Activated CD4-positive, alpha-beta T cell treated with anti-CD3 and anti-CD28 coated beads, Interleukin-2, amount 10 ng/mL, durations not matched to agents 24 days and 14 days (primary cell): ENCODE measurements at places on chromosomes 3 and 15.
A peak's percentile ranks its signal among the peaks of the same experiment; 100 is the strongest.

- DNase-seq = no peak
These were observed 65.9 kb upstream of the RARB start for GRCh38 chr3:25362118-25362517.

DNA sequence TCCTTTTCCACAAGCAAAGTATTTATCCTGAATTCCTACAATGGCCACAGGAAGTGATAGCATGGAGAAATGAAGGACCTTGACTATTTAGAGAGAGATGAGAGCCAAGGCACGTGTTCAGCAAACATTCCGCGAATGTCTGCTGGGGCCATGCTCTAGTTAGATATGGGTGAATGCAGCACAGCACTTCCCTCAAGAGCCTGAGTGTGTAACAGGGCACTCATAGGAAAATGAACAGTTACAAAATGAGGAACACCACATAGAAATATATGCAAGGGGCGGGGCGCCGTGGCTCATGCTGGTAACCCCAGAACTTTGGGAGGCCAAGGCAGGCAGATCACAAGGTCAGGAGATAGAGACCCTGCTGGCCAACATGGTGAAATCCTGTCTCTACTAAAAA is 406.9 kb downstream of the NR2F2 start:
- DNase-seq = no peak

DNA sequence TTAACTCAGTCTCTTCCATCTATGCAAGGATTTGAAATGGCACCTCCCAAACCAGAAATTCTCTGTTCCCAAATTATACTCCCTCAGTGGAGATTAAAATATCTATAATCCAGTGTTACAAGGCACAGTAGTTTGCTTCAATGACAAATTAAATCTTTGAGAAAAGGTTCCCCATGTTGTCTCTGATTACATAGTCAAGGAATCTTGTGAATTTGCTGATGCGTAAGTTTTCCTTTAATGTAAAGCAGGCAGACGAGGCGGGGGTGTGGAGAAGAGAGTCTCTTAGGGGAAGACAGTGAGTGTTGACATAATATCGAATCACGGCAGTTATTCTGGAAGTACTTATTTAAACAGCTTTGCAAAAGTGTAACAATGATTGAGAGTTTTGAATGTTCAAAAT is 236.4 kb upstream of the RARB start:
- DNase-seq = no peak

DNA sequence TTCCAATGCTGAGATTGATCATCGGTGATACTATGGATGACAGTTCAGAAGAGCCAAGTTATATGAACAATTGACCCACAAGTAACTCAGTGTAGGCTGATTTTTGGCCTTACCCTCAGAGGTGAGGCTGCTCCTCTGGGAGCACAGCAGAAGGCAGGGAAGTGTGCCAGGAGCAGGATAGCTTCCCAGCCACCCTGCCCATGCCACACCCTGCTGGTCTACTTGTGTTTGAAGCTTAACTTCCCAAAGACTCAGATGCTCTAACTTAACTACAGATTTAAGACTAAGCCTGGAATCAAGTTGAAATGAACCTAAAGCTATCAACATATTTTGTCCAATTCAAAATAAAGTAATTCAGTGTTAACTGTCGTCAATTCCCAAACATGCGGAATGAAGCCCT is 77.5 kb downstream of the BOC start:
- DNase-seq = no peak

DNA sequence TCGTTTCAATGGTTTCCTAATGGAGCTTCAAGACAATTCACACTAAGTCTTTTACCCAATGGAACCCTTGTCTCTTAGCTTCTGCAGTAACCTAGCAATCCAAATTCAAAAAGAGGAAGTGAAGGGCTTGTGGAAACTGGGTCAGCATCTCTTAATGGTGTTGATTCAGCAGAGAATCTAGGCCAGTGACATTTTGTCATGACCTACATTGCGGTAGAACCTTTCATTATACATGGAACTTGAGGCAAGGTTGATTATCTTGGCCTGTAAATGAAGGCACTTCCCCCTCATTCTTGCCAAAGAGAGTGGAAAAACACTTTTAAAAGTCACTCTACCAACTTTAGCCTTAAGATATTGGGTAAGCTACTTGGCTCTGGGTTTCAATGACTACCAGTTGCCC is 42.8 kb downstream of the C2CD4B start:
- DNase-seq = no peak

DNA sequence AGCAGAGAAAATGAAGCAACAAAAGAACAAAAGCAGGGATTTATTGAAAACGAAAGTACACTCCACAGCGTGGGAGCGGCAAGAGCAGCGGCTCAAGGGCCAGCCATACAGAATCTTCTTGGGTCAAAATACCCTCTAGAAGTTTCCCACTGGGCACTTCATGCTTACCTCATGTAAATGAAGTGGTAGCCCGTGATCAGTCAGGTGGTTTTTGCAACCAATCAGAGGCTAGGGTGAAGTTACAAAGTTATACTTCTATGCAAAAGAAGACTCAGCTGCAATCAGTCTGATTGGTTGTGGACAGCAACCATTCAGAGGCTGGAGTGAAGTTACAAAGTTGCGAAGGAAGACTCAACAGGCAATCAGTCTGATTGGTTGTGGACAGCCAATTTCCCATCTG is 37.8 kb upstream of the TRH start:
- peak; percentile 74 for DNase-seq

GRCh38 chr15:49895347-49896223 is 223.4 kb downstream of the ATP8B4 start:
- no peak for DNase-seq

DNA sequence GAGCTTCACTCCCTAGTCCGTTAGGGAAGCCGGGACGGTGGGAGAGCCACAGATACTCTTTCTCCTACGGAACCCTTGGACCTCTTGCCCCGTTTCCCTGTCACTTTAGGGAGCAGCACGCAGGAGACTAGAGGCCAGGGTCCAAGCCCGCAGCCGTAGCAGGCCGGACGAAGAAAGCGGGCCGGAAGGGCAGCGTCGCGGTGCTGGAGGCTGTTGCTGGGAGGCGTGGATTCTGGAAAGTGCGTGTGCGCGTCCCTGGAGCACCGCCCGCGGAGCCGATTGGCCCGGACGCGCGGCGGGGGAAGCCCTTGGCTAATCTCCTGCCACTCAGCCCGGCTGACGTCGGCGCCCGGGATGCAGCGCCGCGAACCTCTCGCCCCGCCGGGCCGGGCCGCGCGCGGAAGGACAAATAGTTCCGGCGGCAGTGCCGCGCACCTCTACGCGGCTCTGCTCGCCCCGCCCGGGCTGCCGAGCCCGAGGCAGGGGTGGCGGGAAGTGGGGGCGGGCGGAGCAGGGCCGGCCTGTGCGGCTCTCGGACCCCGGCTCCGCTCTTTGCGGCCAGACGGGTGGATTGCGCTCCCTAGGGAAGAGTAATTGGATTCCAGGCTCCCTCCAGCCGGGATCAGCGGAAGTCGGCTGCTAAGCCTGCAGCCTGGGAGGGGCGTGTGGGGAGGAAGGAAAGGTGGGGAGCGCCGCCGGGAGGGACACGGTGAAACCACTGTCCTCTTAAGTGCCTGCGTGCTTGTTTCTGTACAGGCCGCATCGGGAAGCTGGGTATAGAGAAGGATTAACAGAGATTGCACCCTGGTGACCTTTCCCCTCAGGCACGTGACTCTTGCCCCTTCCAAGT is 31.3 kb upstream of the TCF12 start:
- DNase-seq = peak; percentile 94

DNA sequence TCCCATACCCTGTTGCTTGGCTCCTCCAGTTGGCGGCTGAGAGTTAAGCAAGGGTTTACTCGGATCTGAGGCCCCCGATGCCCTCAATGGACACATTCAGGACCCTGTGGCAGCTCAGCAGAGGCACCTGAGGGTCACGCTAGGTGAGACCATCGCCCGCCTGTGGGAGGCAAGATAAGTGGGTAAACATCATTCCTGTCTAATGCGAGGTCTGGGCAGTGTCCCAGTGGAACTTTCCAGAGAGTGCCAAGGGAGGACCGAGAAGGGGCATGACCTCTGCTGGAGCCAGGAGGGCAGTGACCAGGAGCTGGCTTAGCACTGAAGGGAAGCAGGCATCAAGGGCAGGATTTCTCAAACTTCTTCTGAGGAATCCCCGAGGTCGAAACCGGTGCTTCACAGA is 65.4 kb upstream of the SEC61A1 start:
- DNase-seq = no peak

- no peak for DNase-seq
These were observed 3.0 kb downstream of the ZNF770 start for GRCh38 chr15:34984889-34985630.

- DNase-seq = peak; percentile 80
These were observed 23.5 kb upstream of the RAP2B start for GRCh38 chr3:153138276-153139210.

- DNase-seq = no peak
These were observed 5.7 kb upstream of the CNTN6 start for GRCh38 chr3:1087066-1087560.

DNA sequence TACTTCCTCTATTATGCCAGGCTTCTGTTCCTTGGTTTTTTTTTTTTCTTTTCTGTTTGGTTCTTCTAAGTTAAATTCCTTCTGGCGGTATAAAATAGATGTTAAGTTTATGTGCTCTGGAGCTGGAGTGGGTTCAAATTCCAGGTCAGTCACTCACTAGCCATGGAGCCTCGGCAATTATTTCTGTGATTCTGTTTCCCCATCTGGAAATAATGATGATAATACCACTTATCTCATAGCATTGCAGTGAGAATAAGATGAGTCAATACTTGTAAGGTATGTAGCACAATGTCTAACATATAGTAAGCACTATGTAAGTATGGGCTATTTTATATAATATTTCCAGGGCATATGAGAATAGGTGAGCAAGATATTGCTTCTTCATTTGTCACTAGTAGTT is 33.2 kb upstream of the ZDHHC23 start:
- no peak for DNase-seq

DNA sequence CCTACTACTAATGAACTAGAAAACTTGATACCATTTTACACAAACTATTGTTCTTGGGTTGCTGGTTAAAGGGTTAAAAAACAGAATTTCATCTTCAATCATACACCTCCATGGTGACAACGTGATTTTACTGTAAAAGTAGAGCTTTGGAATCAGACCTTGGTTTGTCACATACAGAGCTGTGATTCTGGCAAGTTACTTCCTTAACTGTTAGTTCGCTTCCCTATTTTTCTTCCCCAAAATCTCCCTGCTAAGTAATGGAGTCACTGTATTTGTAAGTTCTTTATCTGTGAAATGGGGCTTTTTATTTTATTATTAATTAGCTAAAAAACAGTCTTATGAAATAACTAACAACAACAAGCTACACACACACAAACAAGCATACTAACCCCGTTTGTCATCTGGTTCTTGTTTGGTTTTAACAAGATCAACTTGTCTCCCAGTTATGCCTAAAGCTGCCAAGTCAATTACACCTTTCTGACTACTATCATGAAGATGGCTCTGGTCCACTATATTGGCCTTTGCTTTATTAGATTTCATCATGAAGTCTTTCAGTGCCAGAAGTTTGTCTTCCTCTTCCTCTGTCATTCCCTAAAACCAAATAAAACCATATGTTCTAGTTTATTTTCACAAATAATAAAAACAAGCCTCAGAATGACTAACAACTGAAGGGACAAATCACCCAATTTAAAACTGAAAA is 38.6 kb downstream of the PIK3R4 start:
- no peak for DNase-seq

- no peak for DNase-seq
These were observed 41.1 kb downstream of the IFT57 start for GRCh38 chr3:108181172-108181571.

DNA sequence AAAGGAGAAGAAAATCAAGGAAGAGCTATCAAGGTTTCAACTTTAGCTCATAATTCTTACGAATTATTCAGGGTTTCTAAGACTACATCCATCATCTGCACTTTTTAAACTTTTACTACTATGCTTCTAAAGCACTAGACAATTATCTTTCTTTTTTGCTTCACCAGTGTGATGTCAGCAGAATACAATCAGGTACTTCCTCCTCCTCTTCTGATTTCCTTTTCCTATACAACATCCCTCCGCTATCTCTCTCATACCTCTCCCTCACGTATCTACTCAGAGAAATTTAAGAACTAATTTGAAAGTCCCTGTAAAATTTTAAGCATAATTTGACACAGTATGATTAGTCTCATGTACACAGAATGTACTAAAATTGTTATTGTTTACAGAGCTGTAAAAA is 47.3 kb upstream of the USP50 start:
- no peak for DNase-seq

- DNase-seq = no peak
These were observed 9.8 kb upstream of the ETV5 start for GRCh38 chr3:186118692-186119091.

GRCh38 chr3:8838234-8838633 is 68.8 kb upstream of the OXTR start:
- DNase-seq = no peak

GRCh38 chr15:68209735-68210408 is 4.7 kb upstream of the CALML4 start:
- peak; percentile 80 for DNase-seq

DNA sequence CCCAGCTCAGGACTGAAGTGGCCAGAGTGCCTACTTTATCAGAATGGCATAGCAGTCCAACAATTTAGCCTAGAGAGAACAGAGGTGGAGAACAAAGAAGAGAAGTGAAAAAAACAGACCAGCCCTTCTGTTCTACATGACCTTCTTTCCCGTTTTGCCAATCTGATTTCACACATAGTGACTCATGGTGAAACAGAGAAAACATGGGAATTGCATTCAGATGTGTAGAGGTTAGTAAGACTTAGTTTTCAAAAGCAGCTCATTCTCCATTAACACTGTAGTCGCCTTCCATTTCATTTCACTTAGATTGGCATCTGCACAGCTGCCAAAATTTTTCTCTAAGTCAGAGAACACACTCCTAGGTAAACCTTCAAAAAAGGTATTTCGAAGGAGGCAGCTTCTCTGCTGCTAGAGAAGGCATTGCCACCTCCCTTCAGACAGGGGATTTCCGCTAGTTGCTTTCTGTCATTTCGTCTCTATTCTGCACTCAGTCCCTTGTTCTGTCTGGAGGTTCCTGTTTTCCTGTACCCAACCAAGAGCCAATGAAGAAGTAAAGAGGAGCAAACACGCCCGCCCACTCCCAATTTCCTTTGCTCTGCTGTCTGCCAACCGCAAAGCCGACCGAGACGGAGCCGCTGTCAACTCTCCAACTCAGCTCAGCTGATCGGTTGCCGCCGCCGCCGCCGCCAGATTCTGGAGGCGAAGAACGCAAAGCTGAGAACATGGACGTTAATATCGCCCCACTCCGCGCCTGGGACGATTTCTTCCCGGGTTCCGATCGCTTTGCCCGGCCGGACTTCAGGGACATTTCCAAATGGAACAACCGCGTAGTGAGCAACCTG is at the start of gene ARL6IP5:
Gene ARL6IP5 (plus strand): TSS at position 612 of the 842 bp plus-strand sequence. CDS start 111 bp downstream, at position 723.
- DNase-seq = peak; percentile 97

DNA sequence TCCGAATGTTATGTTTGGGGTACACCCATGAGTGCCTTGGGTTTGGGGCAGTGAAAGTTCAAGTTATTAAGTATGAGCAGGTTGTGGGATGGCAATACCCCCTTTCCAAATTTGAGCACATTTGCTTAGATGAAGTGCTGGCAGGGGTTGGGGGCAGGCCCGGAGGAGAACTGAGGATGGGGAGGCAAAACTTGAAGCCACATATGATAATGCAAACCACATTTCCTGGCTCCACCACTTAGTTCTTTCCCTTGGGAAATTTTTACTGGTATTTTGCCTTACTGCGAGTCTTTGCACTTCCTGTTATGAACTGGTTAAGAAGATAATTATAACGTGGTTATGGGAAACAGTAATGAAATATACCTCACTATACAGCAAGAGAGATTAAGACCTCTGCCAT is 336.0 kb upstream of the ONECUT1 start:
- DNase-seq = peak; percentile 30

GRCh38 chr15:82655606-82656005 is 8.4 kb upstream of the CPEB1 start:
- no peak for DNase-seq

GRCh38 chr3:153315781-153316180 is 153.8 kb downstream of the RAP2B start:
- DNase-seq = no peak

GRCh38 chr15:50247819-50248655 is 17.5 kb downstream of the HDC start:
- peak; percentile 91 for DNase-seq
